ENCODE measurements at places on chromosomes 13 and 19.

- DNase-seq: no peak
Observed at GRCh38 chr13:95298169-95298965, 2.9 kb downstream of the ABCC4 start.

GRCh38 chr19:31818798-31819105 lies 469.5 kb upstream of the TSHZ3 start:
- DNase-seq: no peak

DNA sequence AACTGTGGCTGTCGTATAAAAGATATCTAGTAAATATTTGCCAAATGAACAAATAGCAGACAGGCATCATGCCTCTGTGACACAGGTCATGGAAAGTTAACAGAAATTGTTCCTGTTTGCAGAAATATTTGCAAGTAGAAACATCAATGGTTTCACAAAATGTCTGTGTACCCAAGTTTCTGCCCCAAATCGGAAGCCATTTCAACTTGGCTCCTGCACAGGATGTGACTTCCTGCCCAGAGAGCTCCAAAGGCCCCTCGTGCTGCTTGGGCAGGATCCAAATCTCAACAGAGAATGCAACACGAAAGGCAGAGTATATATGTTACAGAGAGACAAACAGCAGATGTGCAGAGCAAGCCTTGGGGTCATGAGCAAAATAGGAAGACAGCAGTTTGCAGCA lies 95.5 kb upstream of the SERP2 start:
- no peak for DNase-seq

GRCh38 chr13:23859455-23859854 lies 29.7 kb downstream of the MIPEP start:
- no peak for DNase-seq

DNA sequence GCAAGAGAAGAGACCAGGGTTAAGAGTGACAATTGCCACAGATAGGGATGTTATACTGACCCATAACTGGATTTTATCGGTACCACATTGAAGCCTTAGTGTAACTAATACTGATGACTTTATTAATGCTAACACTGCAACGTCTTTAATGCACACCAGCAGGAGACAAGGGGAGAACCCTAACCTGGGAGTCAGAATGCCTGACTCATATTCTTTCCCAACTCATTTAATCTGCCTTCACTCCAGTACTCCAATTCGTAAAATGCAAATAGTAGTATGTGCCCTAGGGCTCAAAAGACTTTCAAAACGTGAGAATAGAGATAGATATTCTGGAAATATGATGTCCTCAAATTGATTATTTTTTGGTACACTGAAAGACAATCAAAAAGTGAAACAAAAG lies 62.4 kb downstream of the GPC6 start:
- no peak for DNase-seq

DNA sequence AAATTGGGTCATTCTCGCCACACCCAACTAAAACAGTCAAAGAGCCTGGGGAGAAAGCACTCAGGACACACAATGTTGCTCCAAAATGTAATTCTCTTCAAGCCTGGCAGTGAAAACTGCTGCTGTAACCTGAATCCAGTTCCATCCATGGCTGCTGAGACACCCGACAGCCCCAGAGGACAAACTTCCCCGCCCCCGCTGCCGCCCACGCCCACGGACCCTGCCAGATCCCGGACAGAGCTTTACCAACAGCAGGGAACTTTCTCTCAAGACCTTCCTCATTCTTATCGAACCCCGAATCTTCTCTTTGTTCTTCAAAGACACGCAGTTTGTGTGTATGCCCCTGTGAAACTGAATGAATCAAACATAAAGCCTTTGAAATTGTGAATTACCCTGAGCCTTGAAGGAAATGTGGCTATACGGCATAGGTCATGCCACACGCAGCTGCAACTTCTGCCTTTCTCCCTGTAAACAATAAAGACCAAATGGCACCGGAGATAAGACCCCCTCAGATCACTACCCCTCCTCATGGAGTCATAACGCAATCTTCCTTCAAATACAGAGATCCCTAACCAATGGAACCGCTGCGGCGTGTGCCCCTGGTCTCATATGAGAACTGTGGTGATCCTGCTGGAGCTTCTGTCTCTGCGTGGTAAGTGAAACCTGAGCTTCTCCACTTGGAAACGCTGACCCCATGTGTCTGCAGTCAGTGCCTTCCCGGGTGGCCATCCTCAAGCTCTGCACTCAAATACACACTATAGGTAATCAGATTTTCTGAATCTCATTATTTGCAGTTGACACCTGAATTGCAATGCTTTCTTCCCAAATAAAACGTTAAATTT lies 4.8 kb upstream of the LAMP1 start:
- no peak for DNase-seq

GRCh38 chr19:49453013-49453756 lies at the start of gene ALDH16A1:
Gene ALDH16A1, plus strand, starts transcription at chr19:49453225. Its CDS starts 107 bp downstream, at chr19:49453332.
- peak; percentile 94 for DNase-seq

GRCh38 chr19:33412601-33413425 lies 39.3 kb downstream of the CEBPG start:
- DNase-seq: no peak

DNA sequence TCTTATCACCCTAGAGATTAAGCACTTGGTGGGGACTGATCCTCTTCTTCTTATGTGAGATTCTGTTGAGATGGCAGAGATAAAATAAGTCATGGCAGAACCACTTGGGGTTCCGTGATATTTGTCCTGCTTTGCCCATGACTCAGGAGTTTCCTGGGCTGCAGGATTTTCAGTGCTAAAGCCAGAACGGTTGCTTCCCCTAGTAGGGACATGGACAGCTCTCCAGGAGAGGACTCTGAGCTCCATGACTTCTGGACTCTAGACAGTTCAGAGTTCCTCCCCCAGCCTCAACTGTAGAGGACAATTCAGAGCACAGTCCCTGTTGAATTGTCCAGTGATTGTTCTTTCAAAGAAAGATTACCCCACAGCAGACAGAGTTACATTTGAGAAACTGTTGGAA lies 98.8 kb downstream of the OLFM4 start:
- DNase-seq: no peak

DNA sequence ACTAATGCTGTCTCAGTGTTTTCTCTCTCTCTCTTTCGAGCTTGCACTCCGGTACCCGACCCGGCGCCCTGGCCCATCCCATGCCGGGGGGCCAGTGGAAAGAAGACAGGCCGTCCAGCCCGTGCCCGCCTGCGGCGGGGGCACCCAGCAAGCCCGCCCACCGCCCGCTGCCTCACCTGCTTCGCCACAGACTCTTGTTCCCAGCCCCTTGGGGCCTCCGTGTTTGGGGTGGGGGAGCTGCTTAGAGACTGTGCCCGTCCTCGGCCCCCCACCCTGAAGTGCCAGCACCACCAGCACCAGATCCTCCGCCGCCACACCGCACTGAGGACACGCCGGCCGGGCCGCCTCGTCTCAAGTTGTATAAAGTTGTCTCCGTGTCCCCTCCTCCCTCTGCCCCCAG lies 2.4 kb downstream of the LENG9 start:
- no peak for DNase-seq

DNA sequence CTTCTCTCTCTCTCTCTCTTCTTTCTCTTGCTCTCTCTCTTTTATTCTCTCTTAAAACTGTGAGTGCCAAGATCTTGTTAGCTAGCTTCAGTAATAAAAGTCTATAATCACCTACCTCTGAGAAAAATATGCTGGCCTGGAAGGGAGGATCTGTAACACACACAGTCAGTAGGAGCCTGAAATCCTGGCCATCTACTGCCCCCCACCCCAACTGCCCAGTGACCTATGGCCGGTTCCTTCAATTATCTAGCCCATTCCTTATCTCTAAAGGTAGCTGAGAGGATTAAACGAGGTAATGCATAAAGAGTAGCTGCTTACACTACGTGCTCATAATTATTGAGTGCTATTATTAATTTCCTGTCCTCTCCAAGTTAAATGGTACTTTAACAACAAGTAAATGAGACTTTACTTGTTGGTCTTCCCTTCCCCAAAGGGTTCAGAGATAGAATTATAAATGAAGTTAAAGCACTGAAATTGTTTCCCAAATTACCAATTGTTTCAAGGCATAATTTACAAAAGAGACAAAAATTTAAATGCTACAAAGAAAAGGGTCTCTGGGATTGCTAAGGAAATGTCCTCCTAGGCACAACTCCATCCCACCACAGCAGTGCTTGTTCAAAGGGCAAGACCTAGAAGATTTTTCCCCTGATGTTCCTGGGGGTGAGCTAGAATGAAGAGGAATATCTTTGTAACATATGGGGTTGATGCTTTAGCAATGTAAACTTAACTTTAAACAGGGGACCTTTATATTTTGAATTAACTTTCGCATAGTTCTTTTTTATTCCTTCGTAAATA lies 1.8 kb downstream of the LCP1 start:
- DNase-seq: no peak

GRCh38 chr13:23600534-23600933 lies 30.3 kb downstream of the TNFRSF19 start:
- DNase-seq: no peak

DNA sequence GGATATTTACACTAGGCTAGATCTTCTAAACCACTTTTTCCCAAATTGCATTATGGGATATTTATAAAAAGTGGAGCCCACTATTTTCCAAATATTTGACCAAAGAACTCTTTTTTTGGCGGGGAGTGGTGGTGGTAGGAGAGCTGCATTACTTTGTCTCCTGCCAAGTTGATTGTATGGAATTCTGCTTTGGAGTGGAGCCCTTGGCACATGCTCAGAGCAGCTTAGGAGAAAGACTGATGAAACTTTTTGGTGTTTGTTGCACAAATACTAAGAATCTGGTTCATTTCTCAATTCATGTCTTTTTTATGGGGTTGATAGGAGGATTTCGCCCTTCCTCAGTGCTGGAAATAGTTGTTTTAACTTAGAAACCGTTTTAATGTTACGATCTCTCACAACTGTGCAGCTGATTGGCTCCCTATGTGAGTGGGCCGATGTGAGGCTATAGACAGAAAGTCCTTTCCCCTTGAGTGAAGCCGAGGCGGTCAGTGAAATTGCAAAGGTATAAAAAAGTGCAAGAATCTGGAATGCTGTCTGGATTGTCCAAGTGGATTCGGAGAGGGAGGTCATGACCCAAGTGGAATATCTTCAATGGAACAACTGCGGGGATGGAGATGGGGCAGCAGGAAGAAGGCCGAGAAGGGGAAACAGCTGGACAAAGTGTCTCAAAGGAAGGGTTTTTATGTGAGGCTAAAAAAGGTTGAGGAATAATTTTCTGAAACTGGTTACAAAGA lies 415.9 kb downstream of the FGF9 start:
- DNase-seq: no peak

DNA sequence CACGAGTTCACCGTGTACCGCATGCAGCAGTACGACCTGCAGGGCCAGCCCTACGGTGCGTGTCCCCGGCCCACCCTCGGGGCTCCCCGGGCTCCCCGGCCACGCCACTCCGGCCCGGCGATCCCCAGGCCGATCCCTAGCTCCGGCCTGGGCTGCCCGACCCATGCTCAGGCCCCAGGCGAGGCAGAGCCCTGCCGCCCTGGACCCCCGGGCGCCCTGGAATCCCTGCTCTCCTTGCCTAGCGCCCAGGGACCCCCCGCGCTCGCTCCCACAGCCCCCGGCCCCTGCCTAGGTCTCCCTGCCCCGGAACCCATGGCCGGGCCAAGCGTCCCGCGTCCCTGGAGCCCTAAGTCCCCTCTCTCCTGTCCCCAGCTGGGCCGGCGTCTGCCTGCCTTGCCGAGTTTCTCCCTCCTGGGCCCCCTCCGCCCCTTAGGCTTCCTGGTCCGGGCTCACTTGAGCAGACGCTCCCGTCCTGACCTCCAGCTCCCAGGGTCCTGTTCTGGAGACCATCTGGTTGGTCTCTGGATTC lies 494 bp downstream of the NCLN start:
- no peak for DNase-seq

GRCh38 chr13:46168341-46168740 lies 13.6 kb downstream of the LCP1 start:
- no peak for DNase-seq

- no peak for DNase-seq
Observed at GRCh38 chr13:26202365-26202972, 19.6 kb downstream of the RNF6 start.

DNA sequence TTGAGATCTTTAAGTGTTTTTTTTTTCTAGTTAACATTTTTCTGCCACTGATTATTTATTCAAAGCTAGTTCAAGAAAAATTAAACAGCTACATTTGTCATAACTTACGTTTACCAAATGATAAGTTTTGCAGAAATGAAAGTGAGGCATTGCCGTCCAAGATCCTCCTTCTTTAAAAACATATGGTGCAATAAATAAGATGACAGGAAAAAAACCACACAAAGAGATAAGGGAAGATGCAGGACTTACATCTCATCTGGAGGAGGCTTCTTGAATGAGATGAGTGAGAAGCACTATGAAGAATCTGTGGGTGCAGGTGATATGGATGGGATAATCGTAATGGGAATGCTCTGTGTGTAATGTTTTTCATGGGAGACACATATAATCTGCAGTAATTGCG lies 12.4 kb downstream of the TNFSF13B start:
- no peak for DNase-seq

DNA sequence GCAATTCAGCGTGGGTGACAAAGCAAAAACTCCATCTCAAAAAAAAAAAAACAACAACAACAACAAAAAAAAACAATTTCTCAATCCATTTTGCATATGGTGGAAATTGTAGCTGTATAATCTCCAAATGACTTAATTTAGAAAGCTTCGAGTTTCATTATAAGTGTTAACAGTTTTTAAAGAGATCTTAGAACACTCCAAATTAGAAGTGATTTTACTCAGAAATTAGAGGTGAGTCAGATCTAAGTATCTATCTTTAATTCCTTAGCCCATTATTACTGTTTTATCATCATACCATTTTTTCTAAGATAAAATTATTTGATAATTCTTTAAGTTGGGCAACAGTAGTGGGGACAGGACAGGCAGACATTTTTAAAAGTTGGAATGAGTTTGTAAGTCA lies 60.5 kb downstream of the ZMYM2 start:
- DNase-seq: no peak

- DNase-seq: no peak
Observed at GRCh38 chr13:76741046-76741445, 145.2 kb downstream of the KCTD12 start.

Data from activated T-helper 1 cell treated with anti-CD3 and anti-CD28 coated beads, Interleukin-2, amount 50 U/mL, for 16 hours (primary cell).